ENCODE measurements at places on chromosomes 12 and 14.

DNA sequence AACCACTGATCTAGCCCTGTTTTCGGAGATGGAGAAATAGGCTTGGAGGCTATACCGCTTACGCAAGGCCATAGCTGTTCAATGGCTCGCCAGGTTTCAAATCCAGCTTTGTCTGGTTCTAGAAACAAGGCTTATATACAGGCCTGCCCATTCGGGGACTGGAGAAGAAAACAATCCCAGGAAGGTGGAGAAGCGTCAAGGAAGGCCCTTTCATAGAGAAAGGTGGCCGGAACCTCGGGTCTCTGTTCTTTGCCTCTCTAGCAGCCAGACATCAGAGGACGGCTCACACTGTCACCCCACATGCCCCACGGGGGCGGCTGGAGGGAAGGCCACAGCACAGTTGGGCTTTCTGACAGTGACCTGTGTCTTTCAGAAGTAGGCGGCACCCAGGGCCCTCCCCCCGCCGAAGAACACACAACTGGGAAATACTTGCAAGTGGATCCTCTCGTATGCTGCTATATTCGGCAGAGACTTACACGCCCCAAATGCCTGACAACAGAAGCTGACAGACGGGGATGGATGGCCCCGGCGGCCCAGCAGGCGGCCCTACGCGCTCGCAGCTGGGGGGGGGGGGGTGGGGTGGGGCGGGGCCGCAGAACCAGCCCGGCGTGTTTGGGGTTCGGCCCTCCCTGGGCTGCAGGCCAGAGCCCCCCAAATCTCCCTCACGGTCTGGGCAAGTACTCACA is 4.5 kb upstream of the SETD1B start:
- no peak for DNase-seq

- no peak for DNase-seq
These were observed 140.1 kb upstream of the CPM start for GRCh38 chr12:69073035-69073434.

GRCh38 chr14:99148861-99149610 is 123.0 kb downstream of the BCL11B start:
- DNase-seq = no peak

DNA sequence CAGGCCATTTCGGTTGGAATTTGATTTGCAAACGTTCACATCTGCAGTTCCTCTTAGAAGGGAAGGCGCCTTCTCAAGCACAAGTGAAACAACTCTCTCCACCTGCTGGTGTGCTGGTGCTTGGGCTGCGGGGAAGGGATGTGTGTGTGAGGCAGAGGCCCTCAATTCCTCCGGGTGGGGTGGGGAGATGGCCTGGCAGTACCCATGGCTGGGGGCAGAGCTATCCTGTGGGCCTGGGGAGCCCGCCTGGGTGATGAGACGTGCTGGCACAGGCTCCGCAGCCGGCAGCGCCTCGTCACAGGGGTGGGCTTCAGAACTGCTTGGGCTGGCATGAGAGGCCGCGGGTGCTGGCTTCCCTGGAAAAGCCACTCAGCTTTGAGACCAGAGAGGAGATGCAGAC is 28.9 kb upstream of the TDRD9 start:
- no peak for DNase-seq

- DNase-seq = no peak
These were observed 32.3 kb downstream of the BCL11B start for GRCh38 chr14:99239661-99240092.

DNA sequence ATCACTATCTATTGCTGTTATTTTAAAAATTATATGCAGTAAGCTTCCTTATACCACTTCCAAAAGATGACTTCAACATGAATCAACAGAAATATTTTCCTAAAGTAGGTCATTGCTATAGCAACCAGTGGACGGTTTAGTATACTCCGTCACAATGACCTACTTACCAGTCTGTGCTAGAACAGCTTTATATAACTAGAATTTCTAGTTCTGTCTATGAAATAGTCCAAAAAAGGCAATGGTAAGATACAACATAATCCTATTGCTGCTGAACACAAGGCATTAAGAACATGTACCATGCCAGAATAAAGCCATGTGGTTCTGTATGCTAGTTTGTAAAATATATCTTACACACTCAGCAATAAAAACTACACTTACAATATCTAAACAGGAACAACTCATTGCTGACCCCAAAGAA is 40.7 kb upstream of the MTERF2 start:
- DNase-seq = no peak

DNA sequence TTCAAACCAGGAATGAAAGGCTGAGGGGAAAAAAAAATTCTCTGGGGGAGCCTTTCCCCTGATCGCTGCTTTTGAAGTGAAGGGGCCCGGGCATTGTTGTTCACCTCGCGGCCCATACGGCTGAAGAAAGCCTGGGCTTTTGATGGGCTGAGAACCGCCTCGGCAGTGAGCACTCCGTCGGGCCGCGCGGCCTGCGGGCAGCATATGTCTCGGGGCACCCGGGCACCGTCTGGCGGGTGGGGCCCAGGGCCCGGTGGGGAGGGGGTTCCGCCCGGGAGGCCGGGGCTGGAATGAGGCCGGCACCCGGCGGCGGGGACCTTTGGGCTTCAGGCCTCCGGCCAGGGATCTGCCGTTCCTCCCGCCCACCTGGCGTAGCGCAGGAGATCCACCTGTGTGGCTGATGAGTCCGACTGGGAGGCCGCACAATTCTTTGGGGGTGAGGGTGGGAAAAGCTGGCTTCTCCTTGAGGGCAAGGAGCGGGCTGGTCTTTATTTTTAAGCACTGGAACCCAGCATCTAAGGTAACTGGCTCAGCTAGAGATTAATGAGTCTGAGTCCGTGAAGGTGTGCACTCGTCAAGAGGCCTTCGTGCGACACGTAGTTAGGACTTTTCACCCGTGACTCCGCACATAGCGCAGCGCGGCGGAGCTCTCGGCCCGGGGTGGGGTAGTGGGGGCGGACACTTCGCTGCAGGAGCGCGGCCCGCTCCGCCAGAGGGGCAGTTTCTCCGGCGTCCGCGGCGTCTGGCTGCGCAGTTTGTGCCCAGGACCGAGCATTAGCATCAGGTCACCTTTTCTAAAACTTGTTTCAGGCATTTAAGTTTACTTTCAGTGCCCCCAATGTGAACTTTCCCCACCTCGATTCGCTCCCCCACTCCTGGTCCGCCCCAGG is 10.6 kb downstream of the FOXA1 start:
- DNase-seq = no peak

DNA sequence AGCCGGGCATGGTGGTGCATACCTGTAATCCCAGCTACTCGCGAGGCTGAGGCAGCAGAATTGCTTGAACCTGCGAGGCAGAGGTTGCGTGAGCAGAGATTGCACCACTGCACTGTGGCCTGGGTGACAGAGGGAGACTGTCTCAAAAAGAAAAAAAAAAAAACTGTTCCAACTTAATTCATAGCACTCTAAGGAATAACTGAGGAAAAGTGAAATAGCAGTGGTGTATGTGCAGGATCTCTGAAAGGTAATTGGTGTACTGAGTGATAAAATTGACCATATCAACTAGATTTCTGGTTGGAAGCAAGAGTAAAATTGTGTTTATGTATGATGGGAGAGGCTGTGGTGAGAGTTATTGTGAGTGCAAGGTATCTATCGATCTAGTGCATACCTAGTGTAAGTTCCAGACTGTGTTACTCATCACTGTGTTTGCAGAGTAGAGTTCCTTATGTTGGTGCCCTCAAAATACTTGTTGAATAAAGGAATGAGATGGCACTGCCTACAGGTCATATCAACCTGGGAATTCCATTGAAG is 6.3 kb downstream of the CAND1 start:
- DNase-seq = no peak

Data from stimulated activated CD4-positive, alpha-beta T cell treated with anti-CD3 and anti-CD28 coated beads, Interleukin-1b, Interleukin-23, amount 100 ng/mL, for 4 hours (primary cell).